ENCODE measurements at places on chromosomes 11 and 22. TPM values are rescaled to one million over a fixed set of nuclear protein-coding genes. Genes with fewer than 3 reads are reported as not detected.

DNA sequence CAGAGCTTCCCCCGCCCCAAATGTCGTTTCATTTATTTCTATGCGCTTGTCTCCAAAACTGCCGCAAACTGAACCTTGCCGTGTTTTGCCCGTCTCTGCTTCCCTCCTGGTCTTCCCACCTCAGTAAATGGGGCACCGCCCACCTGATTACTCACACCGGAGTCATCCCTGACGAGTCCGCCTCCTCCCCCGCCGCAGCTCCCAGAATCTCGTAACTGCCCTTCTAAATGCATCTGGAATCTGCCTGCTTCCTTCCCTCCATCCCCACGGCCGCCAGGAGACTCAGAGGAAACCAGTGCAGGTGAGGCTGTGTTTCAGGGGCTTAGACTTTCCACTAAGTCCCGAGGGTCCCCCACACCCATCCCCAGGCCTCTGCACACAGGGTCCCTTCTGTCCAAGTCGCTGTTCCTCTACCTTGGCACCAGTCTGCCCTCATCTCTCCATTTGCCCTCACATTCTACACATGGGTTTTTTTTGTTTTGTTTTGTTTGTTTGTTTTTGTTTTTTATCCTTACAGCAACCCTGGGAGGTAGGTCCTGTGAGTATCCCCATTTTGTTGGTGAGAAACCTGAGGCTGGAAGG lies 62.6 kb upstream of the PHF21B start:
- peak; percentile 12 for DNase-seq

PRODH gene
- not detected for total RNA-seq

DNA sequence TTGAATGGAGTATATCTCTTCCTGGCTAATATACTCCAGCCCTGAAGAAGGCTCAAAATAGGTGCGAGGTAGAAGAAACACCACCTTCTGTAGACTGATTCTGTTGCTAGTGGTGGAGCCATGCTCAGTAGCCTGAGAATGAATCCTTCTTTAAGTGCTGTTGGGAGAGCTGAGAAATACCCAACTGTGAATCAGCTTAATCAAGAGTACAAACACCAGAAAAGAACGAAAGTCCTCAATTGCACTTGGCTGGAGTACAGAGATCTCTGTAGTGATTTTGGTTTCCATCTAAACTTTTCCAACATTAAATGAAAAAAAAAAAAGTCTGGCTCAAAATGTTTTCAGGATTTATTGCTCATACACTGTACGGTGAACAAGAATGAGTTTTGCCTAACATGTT lies 619.1 kb downstream of the METTL15 start:
- no peak for DNase-seq

USH1C gene
- not detected for total RNA-seq

DNA sequence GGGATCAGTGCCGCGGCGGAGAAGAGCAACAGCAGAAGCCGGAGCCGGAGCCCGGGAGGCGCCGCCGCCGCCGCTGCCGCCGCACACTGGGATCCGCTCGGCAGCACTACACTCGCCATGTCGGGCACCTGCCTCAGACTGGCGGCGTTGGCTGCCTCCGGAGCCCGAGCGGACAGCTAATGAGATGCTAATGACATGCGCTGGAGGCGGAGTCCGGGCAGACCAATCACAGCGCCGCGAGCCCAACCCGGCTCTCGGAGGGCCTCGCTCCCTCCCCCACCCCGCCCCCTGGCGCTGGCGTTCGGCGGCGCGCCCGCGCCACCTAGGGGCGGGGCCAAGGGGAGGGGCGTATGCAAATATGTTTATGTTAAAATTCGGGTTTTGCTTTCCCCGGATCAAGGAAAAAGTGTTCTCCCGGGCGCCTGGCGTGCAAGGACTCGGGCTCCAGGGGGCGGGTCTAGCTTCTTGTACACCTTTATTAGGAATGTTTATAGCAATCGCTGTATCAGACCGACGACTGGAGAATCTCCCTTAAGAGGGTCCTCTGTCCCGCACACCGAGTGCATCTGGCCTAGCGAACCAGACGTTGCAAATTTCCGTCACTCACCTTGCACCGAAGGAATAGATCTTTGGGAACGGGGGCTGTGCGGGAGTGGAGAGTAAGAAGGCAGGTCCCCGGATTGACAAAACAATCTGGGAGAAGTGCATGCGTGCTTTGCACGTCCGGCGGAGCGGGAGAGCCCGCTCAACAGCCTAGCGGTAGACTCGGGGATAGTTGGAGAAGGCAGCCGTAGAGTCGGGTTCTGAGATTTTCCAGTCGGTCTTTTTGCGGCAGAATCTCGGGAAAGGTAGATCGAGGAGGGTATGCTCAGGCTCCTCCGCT lies at the start of gene CADM1:
TSS of gene CADM1 (minus strand) at position 140 of the 883 bp plus-strand sequence.
- DNase-seq: peak; percentile 70

MYEOV gene
- 0.39 TPM for total RNA-seq

DNA sequence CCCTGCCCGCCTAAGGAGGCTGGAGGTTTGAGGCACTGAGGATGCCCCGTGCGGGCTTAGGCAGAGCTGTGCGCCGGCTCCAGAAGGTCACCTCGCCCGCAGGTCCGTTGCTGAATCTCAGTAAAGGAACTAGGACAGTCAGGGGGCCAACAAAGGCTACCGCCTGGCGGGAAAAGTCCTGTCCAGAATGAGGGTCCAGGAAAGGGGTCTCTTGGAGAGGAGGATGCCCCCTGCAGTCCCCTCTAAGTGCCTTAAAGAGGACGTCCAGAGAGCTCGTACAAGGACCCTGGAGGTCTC lies 548 bp downstream of the PVALB start:
- no peak for DNase-seq

GRCh38 chr11:114925591-114925990 lies 247.3 kb downstream of the NXPE2 start:
- no peak for DNase-seq

ASRGL1 gene
- 8.6 TPM for total RNA-seq

CDC42EP2 gene
- 6.4 TPM for total RNA-seq

DNA sequence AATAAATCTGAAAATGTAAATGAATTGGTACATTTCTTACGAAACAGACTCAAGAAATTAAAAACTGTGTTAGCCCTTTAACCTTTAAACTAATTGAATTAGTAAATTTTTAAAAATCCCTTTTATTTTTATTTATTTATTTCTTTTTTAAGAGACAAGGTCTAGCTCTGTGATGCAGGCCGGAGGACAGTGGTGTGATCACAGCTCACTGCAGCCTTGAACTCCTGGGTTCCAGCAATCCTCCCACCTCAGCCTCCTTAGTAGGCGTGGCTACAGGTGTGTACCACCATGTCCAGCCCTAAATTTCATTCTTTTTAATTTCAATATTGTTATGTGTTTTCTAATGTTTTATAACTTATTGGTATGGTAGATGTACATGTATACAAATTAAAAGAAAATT lies 72.6 kb downstream of the MYEOV start:
- DNase-seq: no peak

DNA sequence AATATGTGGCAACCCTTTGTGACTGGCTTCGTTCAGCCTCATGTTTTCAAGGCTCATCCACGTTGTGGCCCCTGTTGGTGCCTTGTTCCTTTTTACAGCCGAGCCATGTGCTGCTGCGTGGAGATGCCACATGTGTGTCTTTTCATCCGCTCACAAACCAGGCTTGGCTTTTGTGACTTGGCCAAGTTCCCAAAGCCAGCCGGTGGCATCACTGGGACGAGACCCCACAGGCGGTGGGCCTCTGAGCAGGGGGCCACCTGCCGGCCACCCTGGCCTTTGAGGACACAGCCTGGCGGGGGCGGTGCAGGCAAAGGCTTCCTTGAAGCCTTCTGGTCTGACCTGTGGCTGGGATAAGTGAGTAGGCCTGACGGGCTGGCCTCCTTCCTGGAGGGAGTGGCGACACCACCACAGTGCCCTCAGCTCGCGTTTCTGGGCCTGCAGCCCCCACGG lies 10.5 kb downstream of the GRK2 start:
- DNase-seq: no peak

NNMT gene
- total RNA-seq: 133 TPM

- DNase-seq: no peak
Observed at GRCh38 chr11:127063241-127063640, 62.7 kb upstream of the KIRREL3 start.

GRCh38 chr11:111729071-111729830 lies 36.9 kb downstream of the PPP2R1B start:
- no peak for DNase-seq

DNA sequence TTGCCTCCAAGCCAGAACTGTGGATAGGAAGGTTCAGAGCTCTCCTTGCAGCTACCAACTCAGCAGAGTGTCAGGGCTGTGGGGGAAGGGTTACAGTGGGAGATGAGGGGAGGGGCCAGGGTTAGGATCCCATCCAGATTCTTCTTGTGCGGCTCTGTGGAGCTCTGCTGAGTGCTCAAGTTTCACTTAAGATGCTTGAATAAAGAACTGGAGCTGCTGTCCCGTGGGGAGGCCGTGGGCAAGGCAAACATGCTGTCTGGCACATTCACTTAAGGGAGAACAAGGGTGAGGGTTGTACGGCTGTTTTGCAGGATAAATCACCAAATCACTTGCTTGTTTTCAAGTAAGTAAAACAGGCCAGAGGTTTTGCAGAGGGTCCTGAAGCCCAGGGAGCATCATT lies 197.1 kb downstream of the FAM76B start:
- no peak for DNase-seq

DNA sequence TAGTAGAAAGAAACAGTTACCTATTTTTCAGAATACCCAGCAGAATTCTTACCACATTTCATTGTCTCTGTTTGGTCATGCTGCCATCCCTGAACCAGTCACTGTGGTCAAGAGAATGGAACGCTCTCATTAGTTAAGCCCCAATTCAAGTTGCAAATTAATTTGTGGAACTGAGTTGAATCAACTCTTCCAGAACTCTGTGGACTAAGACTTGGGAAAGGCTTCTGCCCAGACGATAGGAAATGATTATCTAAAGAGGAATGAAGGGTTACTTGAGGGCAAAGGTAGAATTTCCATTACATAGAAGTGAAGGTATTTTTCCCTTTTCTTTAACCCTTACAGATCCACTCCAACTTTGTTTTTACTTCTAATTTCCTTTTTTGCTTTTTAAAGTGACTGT lies 286.4 kb downstream of the DYNC2H1 start:
- no peak for DNase-seq

GRCh38 chr11:119513131-119513805 lies 90.3 kb upstream of the THY1 start:
- DNase-seq: no peak

TSG101 gene
- total RNA-seq: 43.9 TPM

DNA sequence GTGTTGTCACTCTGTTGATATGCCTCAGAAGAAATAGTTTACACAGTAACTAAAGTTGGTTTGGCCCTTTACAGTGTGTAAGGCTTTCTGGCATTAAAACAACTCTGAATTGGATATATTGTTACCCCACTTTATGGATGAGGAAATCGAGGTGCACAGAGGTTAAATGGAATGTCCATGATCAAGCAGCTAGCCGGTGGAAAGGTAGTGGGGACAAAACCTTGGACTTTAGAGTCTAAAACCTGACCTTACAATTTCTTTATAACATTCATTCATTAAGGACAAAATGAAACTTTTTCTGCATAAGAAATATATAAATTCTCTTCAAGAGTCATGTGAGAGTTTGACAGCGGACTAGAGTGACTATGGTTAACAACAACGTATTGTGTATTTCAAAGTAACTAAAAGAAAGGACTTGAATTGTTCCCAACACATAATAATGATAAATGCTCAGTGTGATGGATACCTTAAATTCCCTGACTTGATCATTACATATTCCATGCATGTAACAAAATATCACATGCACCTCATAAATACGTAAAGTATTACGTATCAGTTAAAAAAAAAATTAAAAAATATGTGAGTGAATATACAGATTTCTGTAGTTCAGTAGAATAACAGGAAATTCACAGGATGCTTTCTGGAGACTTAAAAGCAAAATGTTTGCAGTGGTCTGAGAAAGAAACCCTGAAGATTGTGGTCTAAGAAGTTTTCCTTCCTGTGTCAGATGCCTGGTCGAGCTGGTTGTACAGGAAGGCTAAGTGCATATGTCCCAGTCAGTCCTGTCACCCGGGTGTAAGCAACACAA lies 51.0 kb downstream of the TEAD1 start:
- DNase-seq: peak; percentile 80

- DNase-seq: no peak
Observed at GRCh38 chr11:90341986-90342385, 119.1 kb upstream of the CHORDC1 start.

NRIP3 gene
- 1.2 TPM for total RNA-seq

- no peak for DNase-seq
Observed at GRCh38 chr11:44940404-44940803, 10.3 kb downstream of the TP53I11 start.

DNA sequence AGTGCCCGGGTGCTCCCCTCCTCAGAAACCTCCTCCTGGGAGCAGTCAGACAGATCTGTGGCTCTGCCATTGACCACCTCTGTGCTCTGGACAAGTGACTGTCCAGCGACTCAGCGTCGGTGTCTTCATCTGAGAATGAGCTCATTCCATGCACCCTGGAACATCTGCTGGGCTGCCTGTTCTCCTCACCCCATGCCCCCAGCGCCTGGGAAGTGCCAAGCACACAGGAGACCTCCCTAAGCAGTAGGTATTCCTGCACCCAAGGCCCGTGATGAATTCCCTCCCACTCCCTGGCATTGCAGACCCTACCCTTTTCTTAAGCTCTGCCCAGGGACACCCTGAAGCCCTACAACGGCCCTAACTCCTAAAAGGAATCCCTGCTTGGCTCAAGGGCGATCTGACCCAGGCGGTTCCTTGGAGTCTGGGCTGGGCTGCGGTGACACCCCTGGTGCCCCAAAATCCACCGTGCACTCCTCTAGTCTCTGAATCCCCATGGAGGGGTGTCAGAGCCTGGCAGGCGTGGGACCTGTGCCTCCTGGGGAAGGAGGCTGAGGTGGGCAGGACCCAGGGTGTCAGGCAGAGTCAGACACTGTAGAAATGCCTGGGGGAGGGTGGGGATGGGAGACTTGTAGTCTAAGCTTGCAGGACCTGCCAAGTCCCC lies 92.0 kb downstream of the CEP164 start:
- no peak for DNase-seq

GRCh38 chr11:110049501-110050200 lies 43.5 kb upstream of the ZC3H12C start:
- no peak for DNase-seq

GRCh38 chr22:41976961-41977566 lies 7.8 kb downstream of the SEPTIN3 start:
- no peak for DNase-seq

TRMT2A gene
- 36.2 TPM for total RNA-seq

GRCh38 chr11:69465236-69466000 lies 16.0 kb upstream of the LINC01488 start:
- DNase-seq: no peak

MS4A13 gene
- not detected for total RNA-seq

DNA sequence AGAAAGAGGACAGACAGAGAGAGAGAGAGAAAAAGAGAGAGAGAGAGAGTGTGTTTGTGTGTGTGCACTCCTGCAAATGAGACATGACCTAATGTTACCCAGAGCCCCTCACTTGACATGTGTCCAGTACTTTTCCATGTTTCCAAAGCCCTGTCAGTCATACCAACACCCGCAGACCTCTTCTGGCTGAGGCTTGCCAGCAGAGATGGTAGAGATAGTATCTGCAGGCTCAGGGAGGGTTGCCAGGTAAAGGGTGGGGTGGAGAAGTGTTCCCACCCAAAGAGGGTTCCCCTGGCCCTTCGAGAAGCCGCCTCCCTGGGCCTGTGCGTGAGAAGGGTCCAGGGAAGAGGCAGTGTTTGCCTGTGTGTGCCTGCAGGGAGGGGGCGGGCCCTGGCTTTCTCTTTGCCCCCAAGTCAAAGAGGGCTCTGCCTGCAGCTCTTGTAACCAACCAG lies 40.7 kb downstream of the POU2F3 start:
- DNase-seq: no peak

- no peak for DNase-seq
Observed at GRCh38 chr11:30587269-30587812, 1.2 kb upstream of the MPPED2 start.

- no peak for DNase-seq
Observed at GRCh38 chr11:93842461-93842860, 8.0 kb downstream of the VSTM5 start.

GRCh38 chr11:120125024-120125423 lies 12.9 kb downstream of the TRIM29 start:
- DNase-seq: no peak
